ENCODE measurements at places on chromosomes 13 and 19.

DNA sequence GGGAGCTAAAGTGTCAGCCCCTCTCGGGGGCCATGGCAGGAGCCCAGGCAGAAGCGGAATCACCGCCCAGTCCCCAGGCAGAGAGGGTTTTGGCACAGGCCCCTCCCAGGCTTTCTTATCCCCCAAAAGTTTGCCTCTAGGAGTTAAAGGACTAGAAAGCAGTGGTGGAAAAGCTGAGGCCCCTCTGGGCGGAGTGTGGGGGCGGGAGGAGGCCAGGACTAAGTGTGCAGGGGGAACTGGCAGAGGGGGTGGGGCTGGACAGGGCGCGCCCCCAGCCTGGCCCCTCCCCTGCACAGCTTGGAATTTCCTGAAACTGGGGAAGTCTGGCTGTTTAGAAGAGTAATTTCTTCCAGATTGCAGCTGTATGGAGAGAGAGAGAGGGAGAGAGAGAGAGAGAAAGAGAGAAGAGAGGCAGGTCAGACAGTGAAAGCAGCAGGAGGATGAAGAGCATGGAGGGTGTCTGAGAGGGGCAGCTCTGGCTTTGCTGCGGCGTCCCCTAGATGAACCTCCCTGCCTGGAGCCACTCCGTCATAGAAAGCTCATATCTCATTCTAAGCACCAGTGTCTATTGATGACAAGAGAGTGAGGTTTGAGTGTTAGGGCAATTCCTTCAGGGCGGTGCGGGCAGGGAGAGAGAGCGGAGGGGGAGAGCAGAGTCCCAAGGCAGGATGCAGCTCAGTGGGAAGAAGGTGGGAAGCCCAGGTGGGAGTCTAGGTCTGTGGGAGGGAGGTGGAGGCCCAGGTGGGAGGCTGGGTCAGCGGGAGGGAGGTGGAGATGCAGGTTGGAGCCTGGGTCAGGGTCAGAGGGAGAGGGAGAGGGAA, at the start of gene CDC42EP5:
Gene CDC42EP5 (minus strand): TSS at position 226 of the 821 bp plus-strand sequence. CDS start 7,749 bp downstream, outside the sequence.
- DNase-seq: no peak

DNA sequence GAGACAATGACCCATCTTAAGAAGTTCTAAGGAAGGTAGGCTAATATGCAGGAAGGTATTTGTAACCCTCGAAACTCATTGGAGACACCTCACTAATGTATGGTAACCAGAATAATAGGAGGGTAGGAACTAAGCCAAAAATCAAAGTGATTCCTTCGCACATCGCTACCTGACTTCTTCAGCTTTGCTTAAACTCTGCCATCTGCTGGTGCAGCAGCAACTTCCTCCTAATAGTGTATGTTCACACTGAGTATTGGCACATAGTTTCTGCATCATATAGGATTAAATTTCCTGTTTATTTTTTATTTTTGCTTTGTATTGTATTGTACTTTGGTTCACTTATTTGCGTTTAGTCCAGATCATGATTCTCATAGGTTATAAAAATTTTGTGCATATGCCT, 676.2 kb downstream of the GPC5 start:
- DNase-seq: no peak

- DNase-seq: no peak
Observed at GRCh38 chr13:55439450-55439849, 1701.3 kb upstream of the PRR20A start.

DNA sequence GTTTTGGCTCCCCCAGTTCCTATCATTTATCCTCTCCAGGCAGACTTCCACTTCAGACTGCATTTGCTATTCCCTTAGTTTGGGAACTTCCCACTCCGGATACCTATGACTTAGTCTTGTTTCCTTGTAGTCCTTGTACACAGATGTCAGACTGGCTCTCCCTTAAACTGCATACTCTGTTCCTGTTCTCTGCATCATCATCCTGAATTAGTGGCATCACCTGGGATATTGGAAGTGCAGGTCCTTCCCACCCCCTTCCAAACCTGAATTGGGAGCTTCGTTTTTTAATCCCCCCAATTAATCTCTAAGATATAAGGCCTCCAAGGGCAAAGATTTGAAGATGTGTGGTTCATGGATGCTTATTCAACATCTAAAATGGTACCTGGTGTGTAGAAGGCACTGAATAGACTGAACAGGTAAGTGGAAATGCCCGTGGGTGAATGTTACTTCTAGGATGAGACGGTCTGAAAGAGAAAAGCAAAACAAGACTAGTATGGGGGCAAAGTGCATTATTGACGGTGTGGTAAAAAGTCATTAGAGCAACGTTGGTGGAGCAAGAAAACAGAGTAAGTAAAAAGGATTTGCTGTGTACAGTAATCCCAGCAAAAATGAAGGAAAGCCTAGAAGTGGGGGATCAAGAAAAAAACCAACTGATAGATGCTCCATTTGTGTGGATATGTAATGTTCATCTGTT, 9.6 kb downstream of the MIR17HG start:
- no peak for DNase-seq

GRCh38 chr19:13007292-13008045, 12.2 kb downstream of the NFIX start:
- no peak for DNase-seq

DNA sequence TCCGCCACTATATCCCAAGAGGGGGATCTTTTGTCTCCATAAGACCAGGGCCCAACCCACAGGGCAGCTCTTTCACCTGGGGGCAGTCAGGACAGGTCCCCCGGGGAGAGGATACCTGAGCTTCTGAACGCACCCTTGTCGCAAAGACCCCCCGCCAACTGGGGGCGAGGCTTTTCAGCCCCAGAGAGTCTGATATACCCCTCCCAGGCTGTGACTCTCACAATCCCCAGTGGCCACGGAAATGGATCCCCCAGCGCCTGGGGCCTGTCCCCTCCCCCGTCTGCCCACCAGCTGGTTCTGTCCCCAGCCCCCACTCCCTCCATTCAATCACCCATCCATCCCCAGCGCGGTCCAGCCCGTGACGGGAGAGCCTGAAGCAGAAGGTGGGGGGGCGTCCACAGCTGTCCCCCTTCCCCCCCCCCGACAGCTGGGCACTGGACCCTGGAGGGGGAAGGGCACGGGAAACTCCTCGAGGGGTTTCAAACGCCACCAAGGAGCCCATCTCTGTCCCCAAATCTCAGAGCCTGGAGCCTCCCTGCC, 823 bp downstream of the DOCK6 start:
- DNase-seq: no peak

DNA sequence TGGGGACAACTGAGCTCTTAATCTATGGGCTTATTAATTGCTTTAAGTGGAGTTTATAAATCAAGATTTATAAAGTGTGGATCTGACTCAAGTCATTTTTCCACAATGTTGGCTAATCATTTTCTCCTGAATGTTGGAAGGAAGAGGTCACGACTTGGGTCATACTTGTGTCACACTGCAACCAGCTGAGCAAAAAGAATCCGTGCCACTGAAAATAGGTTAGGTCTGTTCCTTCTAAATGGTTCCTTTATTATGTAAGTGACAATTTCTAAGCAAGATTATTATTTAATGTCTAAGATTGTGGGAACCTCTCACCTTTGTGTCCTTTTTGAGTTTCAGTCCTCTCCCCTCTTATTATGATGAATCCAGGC, 178.6 kb downstream of the SHISA2 start:
- DNase-seq: no peak

DNA sequence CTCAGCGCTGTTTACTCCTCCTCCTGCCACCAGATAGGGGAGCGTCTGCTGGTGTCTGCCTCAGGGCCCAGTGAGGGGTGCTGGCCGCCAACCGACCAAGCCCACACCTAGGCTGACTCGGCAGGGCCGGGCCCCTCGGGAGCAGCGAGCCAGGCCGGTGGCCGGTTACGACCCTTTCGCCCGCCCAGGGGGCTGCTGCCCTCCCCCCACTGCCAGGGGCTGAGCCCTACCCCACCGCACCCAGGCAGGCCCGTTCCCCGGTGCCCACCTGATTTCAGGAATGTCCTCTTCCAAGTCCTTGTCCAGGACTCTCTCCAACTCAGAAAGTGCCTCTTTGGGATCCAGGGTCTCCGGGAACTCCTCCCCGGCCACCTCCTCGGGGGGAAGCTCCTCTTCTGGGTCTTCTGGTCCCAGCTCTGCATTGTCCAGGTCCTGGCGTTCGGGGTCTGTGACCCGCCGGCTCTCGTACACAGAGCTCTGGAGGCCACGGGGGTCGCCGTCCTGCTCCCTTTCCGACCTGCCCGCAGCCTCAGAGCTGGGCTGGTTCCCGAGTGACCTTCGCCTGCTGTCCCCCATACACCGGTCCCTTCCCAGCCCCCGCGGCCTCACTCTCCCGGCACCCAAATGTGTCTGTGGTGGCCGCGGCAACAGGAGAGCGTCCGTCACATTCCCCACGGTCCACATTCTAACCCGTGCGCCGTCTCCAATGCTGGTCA, 31.0 kb upstream of the MIER2 start:
- no peak for DNase-seq

DNA sequence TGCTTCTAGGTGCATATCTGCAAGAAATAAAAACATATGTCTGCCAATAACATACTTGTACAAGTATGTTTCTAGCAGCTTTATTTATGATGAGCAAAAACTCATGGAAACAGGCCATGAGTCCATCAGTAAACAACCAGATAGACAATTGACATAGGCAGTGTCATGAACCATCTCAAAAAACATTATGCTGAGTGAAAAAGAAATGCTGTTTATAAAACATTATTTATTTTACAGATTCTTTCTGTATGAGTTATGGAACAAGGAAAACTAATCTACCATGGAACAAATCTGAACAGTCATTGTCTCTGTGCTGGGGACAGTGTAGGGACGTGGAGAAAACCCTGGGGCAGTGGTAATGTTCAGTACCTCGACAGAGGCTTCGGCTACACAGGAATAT, 283.9 kb downstream of the UQCRFS1 start:
- no peak for DNase-seq

DNA sequence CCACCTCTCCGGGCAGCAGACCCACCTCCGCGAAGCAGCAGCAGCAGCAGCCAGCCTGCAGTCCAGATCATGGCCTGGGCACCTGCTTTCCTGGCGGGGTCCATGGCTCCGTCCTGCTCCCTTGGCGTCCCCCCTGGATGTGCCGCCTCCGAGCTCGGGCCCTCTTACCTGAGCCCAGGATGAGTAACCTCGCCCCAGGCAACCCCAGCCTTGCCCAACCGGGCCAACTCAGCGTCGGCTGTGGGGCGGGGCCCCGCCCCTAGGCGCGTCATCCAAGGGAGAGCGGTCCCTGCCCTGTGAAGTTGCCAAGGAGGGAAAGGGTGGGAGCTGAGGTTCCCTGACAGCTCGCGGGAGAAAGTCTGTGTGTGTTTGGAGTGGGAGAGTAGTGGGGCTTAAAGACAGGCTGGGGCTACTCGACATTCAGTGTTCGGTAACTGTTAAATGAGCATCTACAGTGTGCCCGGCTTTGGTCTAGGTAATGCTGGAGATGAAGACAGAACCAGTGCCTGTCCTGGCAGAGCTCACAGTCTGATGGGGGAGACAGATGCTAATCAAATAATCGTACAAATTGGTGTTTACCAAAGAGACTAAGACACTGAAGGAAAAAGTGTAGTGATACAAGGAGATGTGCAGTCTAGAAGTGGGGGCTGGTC, at the start of gene LYPD3:
Gene LYPD3 (minus strand): TSS at position 141 of the 653 bp plus-strand sequence. CDS start 37 bp downstream, at position 104.
- no peak for DNase-seq

DNA sequence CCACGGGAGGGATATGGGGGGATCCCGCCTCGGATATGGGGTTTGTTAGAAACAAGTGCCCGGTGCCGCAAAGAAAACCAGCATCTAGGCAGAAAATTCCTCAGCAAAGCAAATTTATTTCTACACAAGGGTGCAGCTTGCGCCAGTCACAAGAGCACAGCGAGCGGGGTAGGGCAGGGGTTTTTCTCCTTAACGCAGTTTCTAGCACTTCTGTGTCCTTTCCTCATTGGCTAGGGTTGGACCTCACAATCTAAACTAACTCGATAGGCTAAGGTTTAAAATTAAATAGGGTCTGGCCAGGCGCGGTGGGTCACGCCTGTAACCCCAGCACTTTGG, 595 bp downstream of the ZNF440 start:
- no peak for DNase-seq

DNA sequence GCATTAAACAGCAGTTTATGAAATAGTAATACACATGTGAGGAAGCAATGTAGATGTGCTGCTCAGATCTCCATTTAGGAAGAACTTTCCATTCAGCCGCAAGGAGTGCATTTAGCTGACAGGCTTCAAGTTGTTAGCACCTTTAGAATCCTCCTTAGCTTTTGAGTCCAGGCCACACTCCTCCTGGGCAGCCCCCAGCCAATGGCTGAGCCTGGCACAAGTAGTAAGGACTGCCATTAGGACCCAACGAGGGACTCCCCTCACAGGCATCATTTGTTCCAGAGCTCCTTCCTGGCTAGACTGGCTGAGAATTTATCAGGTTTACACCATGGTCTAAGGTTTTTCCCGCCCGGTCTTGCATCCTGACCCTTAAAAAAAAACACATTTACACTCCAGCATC, 201.4 kb downstream of the DIAPH3 start:
- no peak for DNase-seq

DNA sequence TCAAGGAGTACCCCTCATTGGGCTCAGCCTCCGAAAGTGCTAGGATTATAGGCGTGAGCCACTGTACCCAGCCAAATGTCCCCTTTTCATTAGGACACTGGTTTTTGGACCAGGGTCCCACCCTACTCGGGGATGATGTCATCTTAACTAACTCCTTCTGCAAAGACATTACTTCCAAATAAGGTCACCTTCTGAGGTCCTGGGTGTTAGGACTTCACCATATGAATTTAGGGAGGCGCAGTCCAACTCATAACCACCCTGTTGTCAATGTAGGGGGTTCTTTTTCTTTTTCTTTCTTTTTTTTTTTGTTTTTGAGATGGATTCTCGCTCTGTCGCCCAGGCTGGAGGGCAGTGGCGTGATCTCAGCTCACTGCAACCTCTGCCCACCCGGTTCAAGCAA, 32.7 kb upstream of the NFIC start:
- no peak for DNase-seq

- no peak for DNase-seq
Observed at GRCh38 chr13:49218493-49219051, 1.6 kb upstream of the MLNR start.

DNA sequence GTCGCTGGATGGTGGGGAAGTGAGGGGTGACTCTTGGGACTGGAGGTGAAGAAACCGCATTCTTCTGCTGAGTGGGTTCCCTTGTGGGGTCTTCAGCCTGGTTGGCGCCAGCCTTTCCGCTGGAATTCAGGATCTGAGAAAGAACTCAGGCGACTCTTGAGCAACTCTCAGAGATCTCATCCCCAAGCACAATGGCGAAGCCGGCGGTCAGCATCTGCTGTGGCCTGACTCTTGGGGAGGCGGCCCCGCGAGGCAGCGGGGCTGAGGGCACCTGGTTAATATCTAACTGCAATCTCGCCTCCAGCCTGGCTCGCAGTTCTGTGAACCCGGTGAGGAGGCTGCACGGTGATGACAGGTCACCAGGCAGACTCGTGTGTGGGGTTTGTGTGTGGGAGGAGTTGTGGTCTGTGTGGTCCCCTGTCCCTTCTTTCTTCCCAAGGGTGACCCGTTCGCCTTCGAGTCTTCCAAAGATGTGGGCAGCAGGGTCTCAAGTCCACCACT, 883 bp downstream of the ZNF441 start:
- DNase-seq: peak; percentile 23

DNA sequence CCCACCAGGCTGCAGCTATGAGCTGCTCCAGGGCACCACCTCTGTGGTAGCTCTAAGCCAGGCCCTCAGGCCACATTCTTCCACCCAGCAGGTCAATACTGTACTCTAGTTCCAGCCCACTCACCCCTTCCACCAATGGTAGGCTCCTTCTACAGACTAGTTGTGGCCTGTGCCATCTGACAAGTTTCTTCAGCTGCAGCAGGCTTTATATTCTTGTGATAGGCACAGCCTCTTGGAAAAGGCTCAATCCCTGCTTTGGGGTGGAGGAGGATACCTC, 8.5 kb downstream of the MICU2 start:
- DNase-seq: no peak

GRCh38 chr19:35166100-35167063, 11.8 kb downstream of the FXYD5 start:
- DNase-seq: no peak

All from activated CD4-positive, alpha-beta T cell treated with anti-CD3 and anti-CD28 coated beads, Interleukin-2, amount 10 ng/mL, durations not matched to agents 7 days and 5 days (primary cell).